ENCODE measurements at places on chromosomes 7 and 10.

DNA sequence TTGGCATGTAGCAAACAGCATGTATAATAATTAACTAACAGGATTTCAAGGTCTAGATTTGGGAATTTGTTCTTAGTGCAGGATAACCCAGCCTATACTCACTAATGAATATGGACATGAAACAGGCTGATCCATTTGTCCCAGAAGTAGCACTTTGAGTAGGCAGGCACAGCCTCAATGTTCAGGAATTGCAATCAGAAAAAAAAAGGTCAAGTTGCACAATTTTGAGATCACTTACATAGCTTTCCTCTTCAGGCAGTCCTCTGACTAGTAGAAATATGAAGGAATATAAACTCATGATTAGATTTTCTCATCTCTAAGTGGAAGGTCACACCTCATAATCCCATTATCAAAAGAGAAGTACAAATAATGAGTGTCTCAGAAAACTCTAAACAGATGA is 921.4 kb upstream of the CELF2 start:
- no peak for DNase-seq

DNA sequence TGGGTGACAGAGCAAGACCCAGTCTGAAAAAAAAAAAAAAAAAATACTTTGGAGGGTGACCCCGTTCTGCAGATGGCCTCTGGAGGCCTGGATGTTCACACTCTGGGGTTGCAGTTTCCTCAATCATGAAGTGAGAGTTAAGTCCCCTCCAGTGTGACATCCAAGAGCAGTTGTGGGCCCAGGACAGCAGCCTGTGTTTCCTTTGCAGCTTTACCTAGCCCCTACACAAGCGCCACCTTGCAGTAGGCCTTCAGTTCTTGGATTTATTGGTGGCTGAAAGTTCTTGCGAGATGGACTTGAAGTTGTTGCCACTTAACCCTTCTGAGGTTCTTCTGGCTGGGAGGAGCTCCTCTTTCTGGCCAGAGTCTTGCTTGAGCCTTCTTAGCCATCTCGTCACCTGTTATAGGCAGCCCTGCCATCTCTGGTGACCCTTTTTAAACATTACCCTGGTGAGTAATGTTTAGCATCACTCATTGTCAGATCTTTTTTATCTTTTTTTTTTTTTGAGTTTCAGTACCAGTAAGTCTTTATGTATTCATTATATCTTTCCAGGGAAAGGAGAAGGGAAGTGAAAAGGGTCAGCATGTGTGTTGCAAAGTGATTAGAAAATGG is 3.4 kb upstream of the ACTR3C start:
- DNase-seq: no peak

- no peak for DNase-seq
Observed at GRCh38 chr10:5987747-5988146, 10.4 kb upstream of the IL15RA start.

DNA sequence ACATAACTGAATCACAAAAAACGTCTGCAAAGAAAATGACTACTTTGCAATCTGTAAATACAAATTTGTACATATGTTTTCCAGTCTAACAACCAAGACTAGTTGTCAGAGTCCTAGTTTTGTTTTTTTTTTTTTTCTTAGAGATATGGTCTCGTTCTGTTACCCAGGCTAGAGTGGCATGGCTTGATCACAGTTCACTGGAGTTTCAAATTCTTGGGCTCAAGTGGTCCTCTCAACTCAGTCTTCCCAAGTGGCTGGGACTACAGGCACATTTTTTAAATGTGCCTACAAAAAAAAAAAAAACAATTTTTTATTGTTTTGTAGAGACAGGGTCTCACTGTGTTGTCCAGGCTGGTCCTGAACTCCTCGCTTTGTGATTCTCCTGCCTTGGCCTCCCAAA is 70.8 kb downstream of the ORC5 start:
- no peak for DNase-seq

DNA sequence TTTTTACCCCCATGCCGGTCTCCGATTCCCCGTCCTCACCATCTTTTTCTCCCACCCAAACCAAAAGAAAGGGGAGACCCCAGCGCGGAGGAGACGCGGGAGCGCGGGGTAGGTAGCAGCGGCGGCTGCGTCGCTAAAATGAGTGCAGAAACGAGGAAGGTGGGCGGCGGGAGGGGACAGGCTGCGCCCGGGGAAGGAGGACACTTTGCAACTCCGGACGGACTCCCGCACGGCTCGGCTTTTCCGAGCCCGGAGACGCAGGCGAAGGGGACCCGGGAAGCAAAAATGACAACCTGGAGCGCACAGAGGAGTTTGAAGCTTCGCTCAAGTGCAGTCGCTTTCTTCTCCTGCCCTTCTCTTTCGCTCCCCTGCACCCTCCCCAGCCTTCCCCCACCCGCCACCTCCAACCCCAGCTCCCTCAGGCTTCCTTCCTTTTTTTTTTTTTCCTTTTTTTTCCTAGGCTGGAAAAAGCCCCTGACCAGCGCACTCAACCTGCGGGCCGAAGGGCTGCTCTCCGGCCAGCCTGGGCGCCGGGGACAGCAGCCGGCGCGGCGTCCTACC is 453 bp downstream of the SFMBT2 start:
- no peak for DNase-seq

DNA sequence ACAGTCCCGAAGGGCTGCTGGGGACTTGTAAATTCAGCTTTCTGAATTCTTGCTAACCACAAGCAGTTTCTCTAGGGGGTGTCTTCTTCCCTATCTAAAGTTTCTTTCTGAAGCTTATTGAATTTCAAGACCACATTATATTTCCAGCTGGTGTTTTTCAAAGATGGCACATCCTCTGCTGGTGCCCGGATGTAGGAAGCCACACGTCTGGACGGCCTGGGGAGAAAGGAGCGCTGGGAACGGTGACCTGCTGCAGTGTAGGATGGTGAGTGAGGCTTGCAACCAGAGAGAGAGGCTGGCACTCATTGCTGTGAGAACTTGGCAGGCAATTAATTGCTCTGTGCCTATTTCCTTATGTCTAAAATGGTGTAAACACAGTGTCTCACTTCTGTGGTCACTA is 776.4 kb downstream of the TYW1 start:
- no peak for DNase-seq

DNA sequence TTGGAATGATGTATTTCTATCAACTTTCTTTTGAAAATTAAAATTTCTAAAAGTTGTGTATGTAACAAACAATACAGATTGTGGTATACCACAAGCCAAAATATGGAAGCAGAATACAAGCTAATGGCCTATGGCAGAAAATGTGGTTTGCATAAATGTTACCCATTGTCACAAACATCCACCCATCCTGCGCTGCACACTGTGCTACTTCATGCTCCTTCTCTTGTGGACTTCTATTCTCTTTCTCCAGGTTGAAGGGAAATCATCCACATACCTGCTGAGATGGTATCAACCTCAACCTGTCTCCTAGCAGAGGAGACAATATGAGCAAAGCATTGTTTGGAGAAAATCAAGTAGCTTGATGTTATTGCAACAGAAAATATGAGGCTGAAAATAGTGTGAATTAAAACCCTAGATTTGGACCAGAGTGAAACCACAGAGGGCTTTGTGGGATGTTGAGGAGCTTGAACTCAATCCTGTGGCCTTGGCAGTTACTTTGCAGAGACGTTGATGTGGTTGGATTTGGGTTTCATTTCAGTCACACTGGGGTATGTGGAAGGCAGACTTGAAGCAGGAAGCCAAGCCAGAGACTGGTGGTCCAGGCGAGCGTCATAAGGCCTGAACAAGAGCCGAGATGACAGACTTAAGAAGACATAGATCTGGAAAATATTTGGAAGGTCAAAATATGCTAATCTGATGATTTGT is 63.8 kb downstream of the ICA1 start:
- DNase-seq: no peak

DNA sequence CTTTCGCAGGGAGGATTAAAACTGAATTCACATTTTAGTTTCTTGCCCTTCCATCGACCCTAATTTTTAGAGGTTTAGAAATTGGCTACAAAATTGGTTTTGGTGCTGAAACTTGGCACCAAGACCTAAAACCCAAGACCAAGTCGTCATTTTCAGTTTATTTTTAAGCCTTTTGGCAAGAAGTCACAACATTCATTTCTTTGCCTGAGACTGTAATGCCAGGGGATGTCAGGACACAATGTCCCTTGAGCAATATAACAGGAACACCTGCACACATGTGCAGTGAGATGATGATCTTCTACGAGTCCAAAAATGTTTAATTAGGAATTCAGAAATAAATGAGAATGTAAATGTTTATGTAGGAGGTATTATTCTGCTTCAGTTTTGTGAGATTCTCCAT is 335.4 kb upstream of the ANKRD30A start:
- no peak for DNase-seq

DNA sequence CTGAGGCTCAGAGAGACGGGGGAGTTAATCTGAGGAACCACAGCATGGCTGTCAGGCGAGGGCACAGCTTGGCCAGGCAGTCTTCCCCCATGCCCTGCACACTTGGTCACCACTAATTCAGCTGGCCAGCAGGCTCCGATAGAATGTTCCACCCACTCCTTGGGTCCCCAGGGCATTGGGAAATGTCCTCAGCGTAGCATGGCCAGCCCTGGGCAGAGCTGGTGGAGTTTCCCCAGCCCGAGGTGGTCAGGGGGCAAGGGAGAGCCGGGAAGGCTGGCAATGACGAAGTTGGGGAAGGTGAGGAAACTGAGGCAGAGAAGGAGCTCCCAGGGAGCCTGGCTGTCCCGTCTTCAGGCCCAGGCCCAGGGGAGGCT is 12.1 kb upstream of the GRIFIN start:
- peak; percentile 64 for DNase-seq

DNA sequence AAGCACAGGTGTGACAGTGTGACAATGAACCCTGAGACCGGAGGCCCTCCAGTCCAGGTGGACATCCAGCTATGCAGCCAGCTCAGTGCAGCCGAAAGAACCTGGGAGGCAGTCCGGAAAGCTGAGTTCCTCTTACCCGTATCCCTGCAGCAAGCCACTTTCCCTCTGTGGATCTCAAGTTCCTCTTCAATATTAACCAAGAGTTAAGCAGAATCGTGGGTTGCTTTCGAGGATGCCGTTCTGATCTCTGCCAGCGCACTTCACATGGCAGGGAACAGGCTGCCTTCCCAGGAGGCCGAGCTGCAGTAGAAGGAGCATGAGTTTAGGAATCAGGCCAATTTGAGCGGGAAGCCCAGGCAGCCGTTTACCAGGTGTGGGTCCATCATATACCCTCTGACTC is 591.6 kb downstream of the SDK1 start:
- DNase-seq: no peak

- no peak for DNase-seq
Observed at GRCh38 chr7:152847386-152847908, 87.9 kb downstream of the ACTR3B start.

DNA sequence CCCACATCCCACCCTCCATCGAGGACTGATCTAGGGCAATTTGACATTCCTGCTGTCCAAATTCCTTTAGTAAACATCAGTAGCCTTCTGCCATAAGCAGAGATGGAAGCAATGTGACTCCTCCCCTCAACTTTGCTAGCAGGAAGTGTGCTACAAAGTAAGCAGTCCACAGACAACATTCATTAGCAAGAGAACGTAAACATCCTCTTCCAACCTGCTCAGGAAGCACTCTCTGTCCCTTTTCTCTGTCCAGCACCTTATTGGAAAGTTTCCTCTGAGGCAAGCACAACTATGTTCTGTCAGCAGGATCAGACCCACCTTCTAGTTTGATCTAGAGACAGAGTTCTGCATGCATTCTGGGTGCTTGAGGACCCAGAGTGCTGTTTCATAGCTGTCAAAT is 48.1 kb upstream of the LRGUK start:
- DNase-seq: no peak

DNA sequence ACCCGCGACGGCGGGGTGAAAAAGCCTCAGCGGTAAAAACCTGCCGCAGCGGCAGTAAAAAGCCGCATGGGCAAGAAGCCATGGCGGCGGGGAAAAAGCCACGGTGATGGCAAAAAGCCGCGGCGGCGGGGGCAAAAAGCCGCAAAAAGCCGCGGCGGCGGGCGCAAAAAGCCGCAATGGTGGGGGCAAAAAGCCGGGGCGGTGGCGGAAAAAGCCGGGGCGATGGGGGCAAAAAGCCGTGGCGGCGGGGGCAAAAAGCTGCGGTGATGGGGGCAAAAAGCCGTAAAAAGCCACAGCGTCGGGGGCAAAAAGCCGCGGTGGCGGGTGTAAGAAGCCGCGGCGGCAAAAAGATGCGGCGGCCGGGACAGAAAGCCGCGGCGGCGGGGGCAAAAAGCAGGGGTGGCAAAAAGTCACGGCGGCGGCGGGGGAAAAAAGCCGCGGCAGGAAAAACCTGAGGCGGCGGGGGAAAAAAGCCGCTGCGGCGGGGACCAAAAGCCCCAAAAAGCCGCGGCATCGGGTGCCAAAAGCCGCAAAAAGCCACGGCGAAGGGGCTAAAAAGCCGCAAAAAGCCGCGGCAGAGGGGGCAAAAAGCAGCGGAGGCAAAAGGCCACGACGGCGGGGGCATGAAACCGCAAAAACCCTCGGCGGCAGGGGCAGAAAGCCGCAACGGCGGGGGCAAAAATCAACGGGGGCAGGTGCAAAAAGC is 488.5 kb downstream of the ZNF33B start:
- no peak for DNase-seq

DNA sequence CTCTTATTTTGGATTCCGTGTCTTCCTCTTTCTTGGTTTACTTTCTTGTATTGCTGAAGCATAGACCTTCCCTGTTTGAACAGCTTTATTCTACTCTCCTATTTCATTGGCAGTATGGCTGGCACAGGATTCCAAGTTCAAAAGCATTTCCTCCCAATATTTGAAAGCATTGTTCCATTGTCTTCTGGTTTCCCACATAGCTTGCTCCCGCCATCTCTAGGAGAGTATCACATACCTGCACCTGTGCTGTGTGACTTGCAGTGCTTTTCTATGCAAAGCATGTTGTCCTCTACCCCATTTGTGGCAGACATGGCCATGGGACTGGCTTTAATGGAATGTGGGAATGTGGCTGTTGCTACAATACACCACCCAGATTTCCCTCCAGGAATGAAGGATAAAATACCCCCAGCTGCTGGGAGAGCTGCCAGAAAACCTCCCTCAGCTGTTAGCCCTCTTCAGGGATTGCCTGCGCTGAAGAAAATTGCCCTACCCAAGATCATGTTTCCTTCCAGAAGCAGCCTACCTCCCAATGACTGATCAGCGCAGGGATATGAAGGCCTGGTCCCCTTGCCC is 6.9 kb upstream of the MYOF start:
- peak; percentile 65 for DNase-seq

- no peak for DNase-seq
Observed at GRCh38 chr7:731440-732085, 4.5 kb upstream of the PRKAR1B start.
